Effector CD8-positive, alpha-beta T cell (primary cell): ENCODE measurements at places on chromosomes 11 and 22.

DNA sequence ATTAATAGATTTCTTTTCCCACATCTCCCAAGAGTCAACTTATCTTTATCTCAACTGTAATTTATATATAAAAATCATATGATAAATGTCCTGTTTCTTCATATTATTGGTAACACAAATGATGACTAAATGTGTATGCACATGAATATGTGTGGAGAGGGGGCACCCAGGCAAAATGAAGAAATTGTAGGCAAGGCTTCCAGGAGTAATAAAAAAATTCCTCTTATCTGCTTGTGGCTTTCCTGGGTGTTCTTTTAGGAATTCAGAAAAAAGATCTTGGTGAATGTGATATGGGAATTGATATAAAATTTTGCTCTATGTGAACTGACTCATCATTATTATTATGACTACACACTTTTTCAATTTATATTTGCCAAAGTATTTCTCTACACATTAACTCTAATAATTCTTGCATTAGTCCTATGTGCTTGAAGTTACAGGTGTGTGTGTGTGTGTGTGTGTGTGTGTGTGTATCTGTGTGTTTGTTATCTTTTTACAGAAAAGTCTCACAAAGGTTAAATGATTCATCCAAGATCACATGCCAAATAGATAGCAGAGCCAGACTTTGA lies 197.8 kb downstream of the SOX6 start:
- no peak for DNase-seq

DNA sequence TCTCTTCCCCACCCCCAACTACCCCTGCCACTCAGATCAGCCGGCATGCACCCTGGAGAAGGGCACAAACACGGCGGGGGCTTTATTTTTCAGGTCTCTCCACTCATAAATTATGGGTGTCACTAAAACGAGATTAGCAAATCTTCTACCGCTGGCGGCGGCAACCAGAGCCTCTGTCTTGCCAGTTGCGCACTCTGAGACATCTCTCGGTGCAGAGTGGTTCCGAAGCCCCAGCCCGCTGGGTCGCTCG lies 125.3 kb upstream of the C11orf58 start:
- DNase-seq = no peak

DNA sequence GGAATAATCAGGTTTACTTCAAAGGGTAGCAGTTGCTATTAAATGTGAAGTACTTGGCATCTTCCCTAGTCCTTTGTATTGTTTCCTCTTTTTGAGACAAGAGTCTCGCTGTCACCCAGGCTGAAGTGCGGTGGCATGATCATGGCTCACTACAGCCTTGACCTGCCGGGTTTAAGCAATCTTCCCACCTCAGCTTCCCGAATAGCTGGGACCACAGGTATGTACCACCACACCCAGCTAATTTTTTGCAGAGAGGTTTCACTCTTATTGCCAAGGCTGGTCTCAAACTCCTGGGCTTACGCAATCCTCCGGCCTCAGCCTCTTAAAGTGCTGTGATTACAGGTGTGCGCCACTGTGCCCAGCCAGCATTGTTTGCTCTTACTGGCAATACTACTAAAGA lies 36.2 kb upstream of the RAPSN start:
- DNase-seq = no peak

DNA sequence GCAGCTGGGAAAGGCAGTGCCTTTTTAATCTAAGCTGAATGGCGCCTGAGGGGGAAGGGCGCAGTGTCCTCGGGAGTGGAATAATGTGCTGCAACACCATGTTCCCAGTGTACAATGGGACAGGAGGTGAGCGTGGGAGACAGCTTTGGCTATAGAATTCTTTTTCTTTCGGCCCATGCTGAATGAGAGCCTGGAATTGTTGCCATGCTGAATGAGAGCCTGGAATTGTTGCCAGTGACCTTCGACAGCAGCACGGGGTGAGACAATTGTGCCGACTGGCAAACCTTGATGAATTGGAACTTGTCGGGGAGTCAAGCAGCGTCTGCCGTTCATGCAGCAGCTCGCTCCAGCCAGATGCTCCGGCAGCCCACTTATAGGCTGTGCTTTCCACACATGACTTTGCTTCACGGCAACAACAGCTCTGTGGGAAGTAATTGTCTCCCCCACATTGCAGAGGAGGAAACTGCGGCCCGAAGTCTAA lies 141.4 kb upstream of the E2F8 start:
- no peak for DNase-seq

DNA sequence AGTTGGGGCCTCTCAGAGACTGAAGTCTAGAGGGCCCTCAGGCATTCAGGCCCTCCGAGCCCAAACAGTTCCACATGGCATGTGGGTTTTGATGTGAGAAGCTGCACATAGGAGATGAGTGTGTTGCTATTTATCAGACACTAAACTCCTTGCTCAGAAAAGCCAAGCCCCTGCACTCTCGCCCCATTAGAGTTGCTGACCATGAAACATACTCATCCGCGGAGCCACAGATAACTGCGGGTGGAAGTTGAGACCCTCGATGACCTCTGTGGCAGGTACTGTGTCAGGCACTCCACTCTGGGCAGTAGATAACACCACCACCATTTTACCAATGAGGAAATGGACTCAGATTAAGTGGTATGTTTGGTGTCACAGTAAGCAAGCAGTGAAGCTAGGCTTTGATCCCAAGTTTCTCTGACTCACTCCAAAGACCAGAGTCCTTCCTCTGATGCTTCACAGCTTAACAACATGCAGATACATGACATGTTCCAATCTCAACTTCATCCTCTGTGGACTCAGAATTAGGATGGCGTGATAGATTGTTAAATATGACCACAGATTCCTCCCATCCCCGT lies 202.1 kb downstream of the ADAMTS15 start:
- no peak for DNase-seq

GRCh38 chr11:104876861-104877431 lies 21.3 kb downstream of the CASP12 start:
- DNase-seq = no peak

DNA sequence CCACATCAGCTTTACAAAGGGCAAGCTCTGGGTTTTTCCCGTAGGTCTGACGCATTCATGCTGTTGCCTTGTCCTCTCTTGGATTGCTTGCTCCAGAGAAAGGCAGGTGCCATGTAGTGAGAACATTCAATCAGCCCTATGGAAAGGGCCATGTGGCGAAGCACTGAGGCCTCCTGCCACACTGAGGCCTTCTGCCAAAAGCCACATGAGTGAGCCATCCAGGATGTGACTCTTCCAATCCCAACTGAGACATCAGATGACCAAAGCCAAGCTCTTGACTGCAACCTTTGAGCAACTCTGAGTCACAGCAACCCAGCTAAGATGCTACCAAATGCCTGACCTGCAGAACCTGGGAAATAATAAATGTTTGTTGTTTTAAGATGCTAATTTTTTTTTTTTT lies 9.0 kb upstream of the PANX3 start:
- no peak for DNase-seq

DNA sequence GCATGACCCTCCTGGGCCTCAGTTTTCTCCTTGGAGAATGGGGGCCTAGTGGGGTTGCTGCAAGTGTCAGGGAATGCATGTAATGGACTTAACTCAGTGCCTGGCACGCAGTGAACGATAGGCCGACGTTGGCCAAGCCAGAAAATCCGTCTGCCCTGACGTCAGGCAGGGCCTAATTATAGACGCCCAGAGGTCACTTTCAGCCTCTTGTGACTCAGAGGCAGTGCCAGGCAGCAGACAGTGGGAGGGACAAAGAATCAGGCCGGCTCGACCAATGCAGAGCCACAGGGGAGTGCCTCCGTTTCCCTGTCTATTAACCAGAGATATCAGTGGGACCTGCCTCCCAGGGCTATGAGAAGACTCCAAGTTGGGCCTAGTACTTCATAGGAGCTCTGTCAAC lies 115.0 kb downstream of the MN1 start:
- no peak for DNase-seq

- DNase-seq = no peak
Observed at GRCh38 chr11:35030716-35031213, 108.2 kb upstream of the CD44 start.

GRCh38 chr22:48397531-48398180 lies 1430.0 kb downstream of the BRD1 start:
- no peak for DNase-seq

DNA sequence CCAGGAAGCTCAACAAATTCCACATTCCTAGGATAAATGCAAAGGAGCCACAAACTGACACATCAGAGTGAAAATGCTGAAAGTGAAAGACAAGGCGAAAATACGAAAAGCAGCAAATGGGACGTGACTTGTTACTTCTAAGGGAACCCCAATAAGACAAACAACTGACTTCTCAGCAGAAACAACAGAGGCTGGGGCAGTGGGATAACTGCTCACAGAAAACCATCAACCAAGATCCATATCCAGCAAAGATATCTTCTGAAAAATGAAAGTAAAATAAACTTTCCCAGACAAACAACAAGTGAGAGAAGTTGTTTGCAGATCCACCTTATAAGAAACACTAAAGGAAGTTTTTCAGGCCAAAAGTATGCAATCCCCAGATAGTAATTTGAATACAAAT lies 72.1 kb downstream of the DGCR2 start:
- DNase-seq = no peak

DNA sequence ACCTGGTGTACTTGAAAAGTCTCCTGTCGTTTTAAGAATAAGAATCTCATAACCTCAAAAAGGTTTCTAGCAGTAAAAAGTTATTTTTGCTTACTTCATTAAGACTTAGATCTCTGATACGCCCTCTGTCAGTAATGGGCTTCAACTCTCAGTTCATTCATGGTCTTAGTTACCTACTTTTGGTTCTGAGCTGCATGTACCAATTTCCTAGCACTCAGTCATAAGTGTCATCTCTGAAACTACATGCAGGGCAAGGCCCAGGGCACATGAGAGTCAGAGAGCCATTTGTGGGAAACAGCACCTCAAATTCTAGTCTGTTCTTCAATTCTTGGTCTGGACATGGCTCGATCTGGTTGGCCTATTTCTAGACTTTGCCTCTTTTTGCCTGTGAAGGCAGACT lies 838.4 kb downstream of the FAM181B start:
- no peak for DNase-seq

DNA sequence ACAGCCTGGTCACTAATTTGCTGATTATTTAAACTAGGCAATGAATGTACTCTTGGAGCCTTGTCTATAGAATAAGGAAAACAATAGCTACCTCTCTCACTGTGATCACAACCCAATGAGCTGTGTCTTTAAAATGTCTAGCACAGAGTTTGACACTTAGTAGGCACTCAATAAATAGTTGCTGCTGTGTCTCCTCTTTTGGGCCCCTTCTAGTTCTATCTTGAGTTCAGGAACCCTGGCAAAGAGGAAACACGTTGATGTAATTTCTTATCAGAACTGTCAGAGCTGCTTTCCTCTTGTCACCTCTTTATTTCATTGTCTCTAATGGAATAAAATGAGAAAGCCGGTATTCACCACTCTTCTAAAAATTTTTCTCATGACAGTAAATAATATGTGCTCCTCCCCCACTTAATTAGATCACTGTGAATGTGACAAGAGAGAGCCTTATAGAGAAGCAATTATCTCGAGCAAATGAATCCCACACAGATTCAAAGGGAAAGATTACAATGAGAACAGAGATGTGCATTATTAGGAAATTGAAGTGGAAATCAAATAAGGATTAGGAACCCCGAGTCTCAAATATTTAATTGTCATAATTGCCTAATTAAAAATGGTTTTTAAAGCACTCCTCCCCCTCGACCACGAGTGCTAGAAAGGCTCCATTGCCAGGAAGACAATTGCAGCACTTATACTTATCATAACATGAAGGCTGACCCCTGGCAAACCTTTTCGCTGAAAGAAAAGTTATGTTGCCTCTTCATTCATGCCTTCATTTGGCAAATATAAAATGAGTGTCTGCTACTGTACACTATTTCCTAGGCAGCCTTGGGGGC lies 175.0 kb upstream of the BDNF start:
- no peak for DNase-seq

DNA sequence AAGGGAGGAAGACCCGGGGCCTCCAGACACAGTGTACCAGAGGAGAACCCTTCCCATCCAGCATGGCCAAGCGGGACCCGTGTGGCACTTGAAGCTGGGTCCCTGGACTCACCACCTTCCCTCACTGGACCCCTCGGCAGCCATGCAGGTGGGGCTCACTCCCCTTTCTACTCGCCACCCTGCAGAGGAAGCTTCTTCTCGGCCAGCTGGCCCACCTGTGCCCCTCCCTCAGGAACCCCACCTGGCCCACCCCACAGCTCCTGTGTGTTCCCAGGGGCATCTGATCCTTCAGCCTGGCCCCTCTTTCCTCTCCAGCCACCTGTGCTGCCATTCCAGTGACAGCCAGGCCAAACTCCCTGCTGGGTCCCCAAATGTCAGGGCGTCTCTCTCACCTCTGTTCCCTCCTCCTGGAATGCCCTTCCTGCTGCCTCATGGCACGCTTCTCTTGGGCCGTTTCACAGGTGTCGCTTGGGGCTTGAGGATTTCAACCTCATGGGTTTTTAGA lies 38.0 kb downstream of the IGF2 start:
- DNase-seq = no peak

- DNase-seq = no peak
Observed at GRCh38 chr11:9267680-9268079, 2.5 kb upstream of the DENND5A start.
